Ureter (tissue), 1 donor: ENCODE measurements at places on chromosomes 2 and 18. TPM values are rescaled to one million over a fixed set of nuclear protein-coding genes. Genes with fewer than 3 reads are reported as not detected.

- DNase-seq, result no peak
Measured at GRCh38 chr2:159612255-159612901, 4.0 kb downstream of the BAZ2B start.

GRCh38 chr2:79686884-79687283, 174.0 kb downstream of the CTNNA2 start:
- no peak for DNase-seq

- DNase-seq, result no peak
Measured at GRCh38 chr18:10315522-10315921, 138.9 kb upstream of the APCDD1 start.

DNA sequence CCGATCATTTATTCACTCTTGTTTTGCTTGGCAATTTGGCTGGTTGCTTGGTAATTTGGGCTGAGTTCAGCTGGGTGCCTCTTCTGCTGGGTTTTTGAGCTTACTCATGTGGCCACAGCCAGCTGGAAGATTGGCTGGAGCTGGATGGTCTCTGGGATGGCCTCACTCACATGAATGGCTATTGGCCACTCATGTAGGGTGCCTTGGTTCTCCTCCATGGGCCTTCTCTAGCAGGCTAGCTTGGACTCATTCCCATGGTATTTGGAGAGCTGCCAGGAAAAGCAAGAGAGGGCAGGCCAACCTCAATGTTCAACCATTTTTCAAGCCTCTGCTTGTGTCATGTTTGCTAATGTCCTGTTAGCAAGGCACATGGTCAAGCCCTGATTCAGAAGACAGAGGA, 16.9 kb downstream of the ZAP70 start:
- no peak for DNase-seq

DNA sequence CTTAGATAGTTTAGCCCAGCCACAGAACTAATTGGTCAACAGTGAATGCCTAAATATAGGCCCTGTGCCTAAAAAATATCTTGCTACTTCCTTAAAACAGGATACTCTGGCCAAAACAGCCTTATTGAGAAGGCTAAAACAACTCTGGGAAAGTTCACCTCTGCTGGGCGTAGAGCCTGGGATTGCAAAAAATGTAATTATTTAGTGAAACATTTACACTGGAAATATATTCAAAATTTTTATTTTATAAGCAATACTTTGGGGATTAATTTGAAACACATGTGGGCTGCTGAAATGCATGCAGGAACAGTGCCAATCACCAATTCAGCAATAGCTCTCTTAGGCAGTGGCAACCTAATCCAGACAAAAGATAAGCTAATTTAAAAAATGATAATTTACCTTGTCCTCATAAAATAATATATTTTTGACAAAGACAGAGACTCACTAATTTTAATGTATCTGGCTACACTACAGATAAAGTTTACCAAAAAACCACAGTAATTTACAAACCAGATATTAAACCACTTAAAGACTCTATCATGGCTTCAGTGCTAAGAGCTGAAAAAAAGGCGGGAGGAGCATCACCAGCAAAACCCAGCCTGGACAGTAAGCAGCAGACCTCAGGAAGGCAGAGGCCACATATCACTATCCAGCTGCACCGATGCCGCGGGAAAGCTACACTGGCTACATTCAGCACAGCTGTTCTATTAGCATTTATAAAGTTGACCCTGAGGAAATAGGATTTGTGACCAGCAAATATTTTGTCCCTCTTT, 18.5 kb downstream of the TRAK2 start:
- DNase-seq, result no peak

- no peak for DNase-seq
Measured at GRCh38 chr2:25054720-25055119, 12.8 kb downstream of the EFR3B start.

GRCh38 chr18:29123706-29124530, 947.0 kb upstream of the CDH2 start:
- DNase-seq, result no peak

- DNase-seq, result no peak
Measured at GRCh38 chr18:8081267-8081666, 514.2 kb downstream of the PTPRM start.

GRCh38 chr2:101577173-101577572, 102.3 kb upstream of the RFX8 start:
- DNase-seq, result no peak

GRCh38 chr2:152047824-152048471, 50.9 kb downstream of the CACNB4 start:
- no peak for DNase-seq

- no peak for DNase-seq
Measured at GRCh38 chr18:36667811-36668210, 161.0 kb downstream of the TPGS2 start.

DNA sequence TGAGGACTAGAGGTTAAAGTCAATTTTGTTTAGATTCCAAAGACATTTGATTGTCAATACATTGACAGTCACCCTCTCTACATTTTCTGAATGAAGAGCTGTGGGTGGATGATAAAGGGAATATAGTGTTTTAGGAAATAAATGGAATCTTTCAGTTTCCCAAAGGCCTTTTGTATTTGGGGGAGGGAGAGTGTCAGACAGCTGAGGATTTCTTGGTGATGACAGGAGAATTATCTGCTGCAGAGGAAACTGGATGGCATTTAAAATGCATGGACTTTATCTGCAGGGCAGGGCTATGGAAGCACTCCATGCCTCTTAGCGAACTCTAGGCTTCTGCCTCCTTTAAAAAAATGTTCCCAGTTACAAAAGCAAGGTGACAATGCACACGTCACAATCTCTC, 195.1 kb downstream of the KCNS3 start:
- DNase-seq, result no peak

DNA sequence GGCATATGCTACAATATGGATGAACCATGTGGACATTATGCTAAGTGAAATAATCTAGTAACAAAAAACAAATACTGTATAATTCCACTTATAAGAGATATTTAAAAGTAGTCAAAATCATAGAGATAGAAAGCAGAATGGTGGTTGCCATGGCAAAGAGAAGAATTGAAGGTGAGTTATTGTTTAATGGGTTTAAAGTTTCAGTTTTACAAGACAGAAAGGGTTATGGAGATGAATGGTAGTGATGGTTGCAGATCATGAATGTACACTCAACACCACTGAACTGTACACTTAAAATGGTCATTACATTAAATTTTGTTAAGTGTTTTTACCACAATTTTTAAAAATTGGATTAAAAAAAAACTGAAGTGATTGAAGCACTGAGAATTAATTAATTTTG, 298.2 kb upstream of the ZC3H15 start:
- DNase-seq, result no peak

- no peak for DNase-seq
Measured at GRCh38 chr18:79071037-79071436, 1.8 kb downstream of the ATP9B start.

DNA sequence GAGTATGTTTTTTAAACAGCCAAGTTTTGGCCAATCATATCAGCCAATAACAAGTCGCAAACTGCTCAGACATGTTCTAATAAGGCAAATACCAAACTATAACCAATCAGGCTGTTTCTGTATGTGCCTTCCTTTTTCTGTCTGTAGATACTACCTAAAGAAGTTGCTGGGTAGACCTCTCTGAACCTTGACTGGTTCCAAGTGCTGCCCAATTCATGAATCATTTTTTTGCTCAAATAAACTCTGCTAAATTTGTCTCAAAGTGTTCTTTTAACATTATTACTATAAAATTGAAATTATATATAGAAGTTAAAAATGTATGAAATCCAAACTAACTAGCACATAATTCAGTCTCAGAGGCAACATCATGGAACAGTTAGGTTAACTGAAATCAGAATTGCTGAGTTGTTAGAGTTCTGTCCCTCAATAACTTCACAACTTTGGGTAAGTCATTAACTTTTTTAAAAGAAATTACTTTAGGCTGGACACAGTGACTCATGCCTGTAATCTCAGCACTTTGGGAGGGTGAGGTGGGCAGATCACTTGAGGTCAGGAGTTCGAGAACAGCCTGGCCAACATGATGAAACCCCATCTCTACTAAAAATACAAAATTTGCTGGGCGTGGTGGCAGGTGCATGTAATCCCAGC, 4.9 kb upstream of the TTC21B start:
- no peak for DNase-seq

DNA sequence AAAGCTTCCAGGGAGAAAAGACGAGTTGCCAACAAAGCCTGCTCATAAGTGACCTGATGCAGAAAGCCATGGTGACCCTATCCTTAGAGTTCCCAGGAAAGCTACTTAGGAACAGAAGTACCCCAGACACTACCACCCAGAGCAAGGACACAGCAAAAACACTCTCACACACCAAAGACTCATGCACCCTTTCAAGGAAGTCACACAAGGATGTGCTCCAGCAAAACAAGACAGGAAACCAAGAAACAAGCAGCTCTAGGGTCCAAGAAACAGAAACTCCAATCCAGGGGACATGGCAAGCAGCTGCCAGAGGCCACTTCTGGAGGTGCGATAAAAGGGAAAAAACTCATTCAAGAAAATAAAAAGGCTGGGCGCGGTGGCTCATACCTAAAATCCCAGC, 5.7 kb downstream of the KIF1A start:
- peak; percentile 5 for DNase-seq

DNA sequence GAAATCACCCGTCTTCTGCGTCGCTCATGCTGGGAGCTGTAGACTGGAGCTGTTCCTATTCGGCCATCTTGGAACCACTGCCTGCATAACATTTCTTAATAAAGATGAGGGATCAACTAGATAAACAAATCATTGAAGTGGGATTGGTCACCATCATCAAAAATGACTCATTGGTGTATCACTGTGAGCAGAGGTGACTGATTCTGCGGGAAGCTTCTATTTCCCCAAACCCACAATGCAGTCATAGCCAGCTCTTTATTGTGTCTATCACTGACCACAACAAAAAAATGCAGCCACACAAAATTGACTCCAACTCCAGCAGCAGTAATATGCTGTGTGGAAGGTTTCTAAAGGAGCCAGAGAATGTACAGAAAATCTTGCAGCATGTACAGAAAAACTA, 630.7 kb upstream of the HS6ST1 start:
- no peak for DNase-seq

DNA sequence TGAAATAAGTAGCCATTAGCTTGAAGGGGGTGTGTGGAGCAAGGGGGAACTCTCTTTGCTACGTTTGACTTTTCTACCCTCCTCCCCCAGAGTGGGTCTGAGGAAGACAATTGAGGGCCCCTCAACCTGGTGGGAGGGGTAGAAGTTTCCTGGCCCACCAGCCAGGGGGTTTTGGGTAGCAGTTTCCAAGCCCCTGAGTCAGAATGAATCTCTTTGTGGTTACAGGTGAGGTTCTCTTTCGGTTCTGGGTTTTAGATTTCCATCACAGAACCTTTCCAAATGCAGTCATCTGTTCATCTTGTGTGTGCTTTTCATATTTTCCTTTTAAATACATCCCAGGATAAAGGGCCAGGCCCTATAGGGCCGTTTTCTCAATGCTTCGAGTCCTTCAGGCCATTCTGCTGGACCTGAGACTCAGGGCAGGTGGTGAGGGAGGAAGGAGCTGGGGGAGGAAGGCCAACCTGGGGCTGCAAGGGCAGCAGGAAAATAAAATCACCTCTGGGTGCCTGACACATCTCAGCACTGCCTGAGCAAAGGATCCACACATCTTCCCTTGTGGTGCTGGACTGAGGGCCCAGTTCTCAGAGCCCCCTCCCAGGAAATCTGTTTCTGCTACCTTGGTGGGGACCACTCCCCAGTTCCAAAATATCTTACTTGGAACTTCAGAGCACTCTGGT, 4.7 kb downstream of the LBH start:
- no peak for DNase-seq

DNA sequence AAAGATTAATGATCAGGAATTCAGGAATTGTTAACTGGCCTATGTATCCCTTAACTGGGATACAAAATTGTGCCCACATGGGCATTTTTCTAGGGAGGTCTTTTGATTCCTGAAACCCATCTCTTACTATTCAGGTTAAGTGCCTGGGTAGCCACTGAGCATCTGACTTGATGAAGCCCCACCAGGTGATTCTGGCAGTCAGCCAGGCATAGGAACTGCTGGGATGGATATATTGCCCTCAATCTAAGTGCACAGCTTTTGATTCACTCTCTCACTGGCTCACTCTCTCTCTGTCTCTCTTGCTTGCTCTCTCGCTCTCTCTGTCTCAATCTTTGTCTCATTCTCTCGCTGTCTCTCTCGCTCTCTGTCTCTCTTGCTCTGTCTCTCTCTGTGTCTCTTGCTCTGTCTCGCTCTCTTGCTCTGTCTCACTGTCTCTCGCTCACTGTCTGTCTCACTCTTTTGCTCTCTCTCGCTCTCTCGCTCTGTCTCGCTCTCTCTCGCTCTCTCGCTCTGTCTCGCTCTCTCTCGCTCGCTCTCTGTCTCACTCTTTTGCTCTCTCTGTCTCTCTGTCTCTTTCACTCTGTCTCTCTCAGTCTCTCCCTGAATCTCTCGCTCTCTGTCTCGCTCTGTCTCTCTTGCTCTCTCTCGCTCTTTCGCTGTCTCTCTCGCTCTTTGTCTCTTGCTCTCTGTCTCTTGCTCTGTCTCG, 22.3 kb downstream of the INPP1 start:
- no peak for DNase-seq

- no peak for DNase-seq
Measured at GRCh38 chr2:207037896-207038295, 98.6 kb downstream of the CPO start.

- DNase-seq, result no peak
Measured at GRCh38 chr18:1393929-1394328, 489.3 kb downstream of the ADCYAP1 start.

- no peak for DNase-seq
Measured at GRCh38 chr2:135162786-135163185, 110.7 kb downstream of the RAB3GAP1 start.

KIF5C gene
- total RNA-seq, result 14.3 TPM

IMPACT gene
- 49.4 TPM for total RNA-seq

PSTPIP2 gene
- total RNA-seq, result 9.9 TPM

GLI2 gene
- 9.8 TPM for total RNA-seq

ARHGAP25 gene
- total RNA-seq, result 14.7 TPM

RGPD3 gene
- total RNA-seq, result 0.10 TPM

TMEM198 gene
- 6.0 TPM for total RNA-seq

IL37 gene
- not detected for total RNA-seq

METTL8 gene
- 41.5 TPM for total RNA-seq

THSD7B gene
- total RNA-seq, result 7.6 TPM

TEX44 gene
- total RNA-seq, result not detected

MC5R gene
- total RNA-seq, result not detected

TXNDC2 gene
- total RNA-seq, result 0.21 TPM

SYT4 gene
- not detected for total RNA-seq
